ENCODE measurements at places on chromosomes 5 and 9. TPM values are rescaled to one million over a fixed set of nuclear protein-coding genes. Genes with fewer than 3 reads are reported as not detected.

PKD2L2 gene
- total RNA-seq: not detected

PCDHGB3 gene
- 8.2 TPM for total RNA-seq

GRCh38 chr9:133726401-133727276 lies 11.5 kb downstream of the SARDH start:
- DNase-seq: peak; percentile 46

ABO gene
- total RNA-seq: not detected

FOXD4L4 gene
- 0.41 TPM for total RNA-seq
